ENCODE measurements at places on chromosomes 7 and 10.

- DNase-seq = no peak
Measured at GRCh38 chr7:75691793-75692543, 46.8 kb downstream of the HIP1 start.

- DNase-seq = no peak
Measured at GRCh38 chr10:127919418-127920271, 12.7 kb downstream of the PTPRE start.

GRCh38 chr10:88181902-88182600 is 318.6 kb downstream of the PTEN start:
- DNase-seq = no peak

- DNase-seq = no peak
Measured at GRCh38 chr7:83957333-83957732, 237.3 kb downstream of the SEMA3A start.

DNA sequence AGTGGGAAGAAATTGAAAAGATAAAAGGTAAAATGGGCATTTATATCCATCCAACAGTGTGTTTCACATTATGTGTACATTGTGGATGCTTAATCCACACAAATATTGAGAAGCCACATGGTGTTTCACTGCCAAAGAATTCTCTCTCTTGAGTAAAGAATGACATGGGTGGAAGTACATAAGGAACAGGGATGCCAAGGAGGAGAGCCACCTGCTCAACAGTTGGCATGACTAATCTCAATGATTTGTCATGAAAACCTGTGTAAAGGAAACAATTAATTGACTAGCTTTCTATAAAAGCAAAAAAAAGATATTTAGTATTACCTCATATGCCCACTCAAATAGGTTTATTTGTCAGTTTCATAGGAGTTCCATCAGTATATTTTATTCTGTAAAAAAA is 43.1 kb downstream of the MAGI2 start:
- DNase-seq = no peak

DNA sequence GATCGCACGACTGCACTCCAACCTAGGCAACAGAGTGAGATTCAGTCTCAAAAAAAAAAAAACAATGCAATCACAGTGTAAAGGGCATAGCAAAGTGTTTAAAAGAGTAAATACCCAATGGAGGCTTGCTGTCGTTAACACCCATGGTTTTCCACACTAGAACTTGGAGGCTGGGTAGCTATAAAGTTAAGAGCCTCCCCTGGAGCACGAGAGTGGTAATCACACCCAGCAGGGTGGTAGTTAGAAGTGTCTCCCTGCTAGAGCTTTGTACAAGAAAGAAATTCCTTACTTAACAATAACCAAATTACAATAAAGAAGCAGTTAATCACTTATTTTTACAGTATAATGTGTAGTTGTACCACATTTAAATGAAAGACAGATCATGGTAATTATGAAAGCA is 1078.9 kb downstream of the NRG3 start:
- no peak for DNase-seq

Measured in stimulated activated CD8-positive, alpha-beta memory T cell treated with anti-CD3 and anti-CD28 coated beads, Interleukin-15, amount 100 ng/mL, for 4 hours (primary cell).